ENCODE measurements at places on chromosomes 6 and 20. TPM values are rescaled to one million over a fixed set of nuclear protein-coding genes. Genes with fewer than 3 reads are reported as not detected.

The TMEM217 gene
- not detected for total RNA-seq

The IL17F gene
- total RNA-seq, result not detected

The HLA-DRB1 gene
- 90.3 TPM for total RNA-seq

The PERP gene
- total RNA-seq, result 62.9 TPM

The PHACTR3 gene
- total RNA-seq, result 0.33 TPM

- DNase-seq, result no peak
These were observed 47.1 kb downstream of the SNAI1 start for GRCh38 chr20:50029697-50030461.

DNA sequence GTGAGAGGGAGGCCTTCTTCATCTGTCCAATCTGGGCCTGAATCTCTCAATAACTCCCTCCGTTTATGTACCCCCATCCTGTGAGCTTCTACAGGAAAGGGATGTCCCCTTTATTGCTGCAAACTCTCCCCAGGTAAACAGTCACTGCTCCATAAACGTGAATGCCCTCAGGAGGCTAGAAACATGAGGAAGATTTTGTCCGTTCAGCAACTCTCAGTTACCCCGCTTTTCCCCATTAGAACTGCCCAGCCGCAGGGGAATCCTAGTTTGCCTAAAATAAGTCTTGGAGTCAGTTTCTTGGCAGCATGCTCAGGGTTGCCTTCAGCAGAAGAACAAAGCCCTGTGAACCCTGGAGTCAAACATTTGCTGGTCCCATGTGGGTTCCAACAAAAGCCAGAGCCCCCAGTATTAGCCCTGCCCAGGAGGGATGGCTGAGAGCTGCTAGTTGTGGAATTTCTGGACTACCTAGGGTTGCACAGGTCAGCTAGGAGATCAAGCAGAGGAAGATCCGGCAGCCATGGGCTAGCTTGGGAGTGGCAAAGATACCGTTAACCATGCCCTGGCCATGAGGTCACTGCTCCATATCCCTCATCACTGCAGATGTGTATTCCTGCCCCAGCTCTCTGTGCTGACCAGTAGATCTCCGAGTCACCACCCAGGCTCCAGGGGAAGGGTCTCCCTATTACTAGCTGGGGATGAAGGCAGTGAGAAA is 640 bp downstream of the LRRN4 start:
- no peak for DNase-seq

- no peak for DNase-seq
These were observed 178.3 kb downstream of the THBS2 start for GRCh38 chr6:169075211-169075914.

DNA sequence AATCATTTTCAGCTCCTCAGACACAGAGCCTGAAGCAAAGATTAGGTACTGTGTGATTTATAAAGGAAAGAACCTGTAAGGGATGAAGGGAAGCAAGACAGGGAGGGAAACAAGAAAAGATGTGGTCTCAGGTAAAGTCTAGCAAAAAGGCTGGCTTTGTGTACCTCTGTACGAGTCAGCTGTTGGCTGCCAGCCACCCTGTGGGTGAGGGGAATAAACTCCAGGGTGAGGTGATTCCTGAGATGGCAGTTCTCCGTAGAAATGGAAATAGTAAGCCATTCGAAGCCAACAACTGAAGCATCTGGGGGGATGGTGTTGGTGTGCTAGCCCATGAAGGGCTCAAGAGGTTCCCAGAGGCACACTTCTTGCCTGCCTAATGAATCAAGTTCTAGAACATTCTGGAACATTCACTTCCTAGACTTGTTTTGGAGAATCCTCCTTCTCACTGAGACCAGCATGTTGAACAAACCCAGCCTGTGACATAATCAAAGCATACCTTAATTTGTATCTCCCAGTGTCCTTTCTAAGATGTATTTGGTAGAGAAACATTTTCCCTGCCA is 10.6 kb upstream of the TTPAL start:
- no peak for DNase-seq

- DNase-seq, result no peak
These were observed 108.2 kb downstream of the THBS2 start for GRCh38 chr6:169145496-169145895.

GRCh38 chr6:37042150-37042549 is 36.7 kb downstream of the FGD2 start:
- DNase-seq, result no peak

GRCh38 chr20:20877079-20877478 is 164.6 kb upstream of the RALGAPA2 start:
- no peak for DNase-seq

- DNase-seq, result no peak
These were observed 29.5 kb downstream of the MTHFD1L start for GRCh38 chr6:150894935-150895552.

GRCh38 chr20:45095805-45096238 is 5.1 kb downstream of the KCNS1 start:
- no peak for DNase-seq

- no peak for DNase-seq
These were observed 108.7 kb downstream of the FYN start for GRCh38 chr6:111764238-111765175.

All from breast epithelium (tissue), 4 donors.